Epithelial cell of proximal tubule (primary cell): ENCODE measurements at places on chromosomes 13 and 19. TPM values are rescaled to one million over a fixed set of nuclear protein-coding genes. Genes with fewer than 3 reads are reported as not detected.

CEACAM4 gene
- total RNA-seq, result not detected in 2 replicates

ZNF628 gene
- 4.2 and 6.2 TPM in 2 replicates for total RNA-seq

TMEM205 gene
- total RNA-seq, result 226 and 228 TPM in 2 replicates

ZGLP1 gene
- total RNA-seq, result 0.35 and 2.4 TPM in 2 replicates

LMTK3 gene
- 1.5 and 4.2 TPM in 2 replicates for total RNA-seq

OSCAR gene
- total RNA-seq, result 0.22 TPM in 1 of 2 replicates, not detected in the other

POU2F2 gene
- total RNA-seq, result 0.46 and 3.2 TPM in 2 replicates

GAS6 gene
- total RNA-seq, result 127 and 142 TPM in 2 replicates
